ENCODE measurements at places on chromosomes 4 and X. TPM values are rescaled to one million over a fixed set of nuclear protein-coding genes. Genes with fewer than 3 reads are reported as not detected.

Gene XK
- not detected for total RNA-seq

Gene TSPAN7
- not detected for total RNA-seq

Gene PLXNB3
- 4.4 TPM for total RNA-seq

Gene KIAA1210
- not detected for total RNA-seq

Gene TMEM144
- total RNA-seq = 6.6 TPM

Gene MAGEA2
- total RNA-seq = not detected

Gene TDO2
- total RNA-seq = not detected

Data from subcutaneous preadipocyte (primary cell).